ENCODE measurements at places on chromosomes 6 and 20.

DNA sequence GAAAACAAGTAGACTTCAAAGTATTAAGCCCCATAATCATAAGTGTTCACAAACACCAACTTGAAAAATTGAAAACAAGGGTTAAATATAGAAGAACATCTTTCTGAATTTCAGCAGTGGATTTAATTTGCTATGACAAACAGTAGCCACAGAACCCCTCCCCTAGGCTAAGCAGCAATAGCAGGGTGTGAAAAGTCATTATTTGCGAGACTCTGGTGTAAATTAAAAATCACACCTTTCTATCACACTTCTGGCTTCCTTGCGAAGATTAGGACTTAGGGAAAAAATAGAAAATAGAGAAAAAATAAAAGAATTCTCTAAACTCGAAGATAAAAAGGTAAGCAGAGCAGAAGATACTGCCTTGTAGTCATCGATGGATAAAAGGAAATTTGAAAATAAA, 6.1 kb downstream of the SAMD3 start:
- no peak for DNase-seq

GRCh38 chr6:156687789-156688619, 89.2 kb upstream of the ARID1B start:
- no peak for DNase-seq

GRCh38 chr6:101662111-101662897, 268.8 kb downstream of the GRIK2 start:
- DNase-seq: no peak

DNA sequence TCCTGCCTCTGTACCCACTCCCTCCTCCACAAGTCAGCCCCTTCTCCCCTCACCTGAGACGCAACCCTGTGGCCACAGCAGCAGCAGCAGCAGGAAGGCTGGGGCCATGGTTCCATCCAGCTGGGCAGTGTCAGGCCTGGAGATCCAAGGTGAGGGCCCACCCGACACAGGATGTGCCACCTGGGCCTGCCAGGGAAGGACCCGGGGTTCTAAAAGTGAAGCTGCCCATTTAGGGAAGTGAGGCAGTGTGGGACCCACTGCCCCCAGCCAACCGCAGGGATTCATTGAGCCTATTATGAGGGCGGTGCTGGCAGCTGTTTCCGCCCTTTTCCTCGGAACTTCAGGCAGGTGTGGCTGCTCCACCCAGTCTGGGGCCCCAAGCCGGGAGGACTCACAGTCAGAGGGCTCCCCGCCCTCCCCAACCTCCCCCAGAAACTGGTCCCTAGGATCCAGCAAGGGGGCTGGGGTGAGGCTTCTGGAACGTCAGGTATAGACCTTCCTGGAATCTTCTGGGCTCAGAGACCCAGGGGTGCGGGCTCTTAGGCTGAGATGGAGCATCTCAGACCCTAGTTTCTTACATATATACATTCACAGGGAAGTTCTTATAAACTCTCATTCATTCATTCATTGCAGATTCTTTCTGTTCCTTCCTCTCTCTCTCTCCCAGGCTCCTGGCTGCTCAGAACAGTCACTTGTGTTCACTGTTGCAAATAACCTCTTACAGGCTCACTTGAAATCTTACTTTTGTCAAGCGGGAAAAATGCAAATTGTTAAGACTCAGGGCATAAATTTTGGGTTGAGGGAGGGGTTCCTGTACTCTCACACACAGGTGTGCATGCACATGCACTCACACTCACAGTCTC, at the start of gene TREML2:
TREML2 (minus strand) TSS at position 249 of the 863 bp plus-strand sequence; CDS start at position 108, 141 bp downstream.
- DNase-seq: no peak

GRCh38 chr6:30782425-30783014, 38.2 kb upstream of the IER3 start:
- DNase-seq: no peak

- DNase-seq: no peak
Observed at GRCh38 chr6:157775376-157775775, 47.7 kb upstream of the SNX9 start.

GRCh38 chr6:8329562-8329961, 105.8 kb downstream of the SLC35B3 start:
- DNase-seq: no peak

DNA sequence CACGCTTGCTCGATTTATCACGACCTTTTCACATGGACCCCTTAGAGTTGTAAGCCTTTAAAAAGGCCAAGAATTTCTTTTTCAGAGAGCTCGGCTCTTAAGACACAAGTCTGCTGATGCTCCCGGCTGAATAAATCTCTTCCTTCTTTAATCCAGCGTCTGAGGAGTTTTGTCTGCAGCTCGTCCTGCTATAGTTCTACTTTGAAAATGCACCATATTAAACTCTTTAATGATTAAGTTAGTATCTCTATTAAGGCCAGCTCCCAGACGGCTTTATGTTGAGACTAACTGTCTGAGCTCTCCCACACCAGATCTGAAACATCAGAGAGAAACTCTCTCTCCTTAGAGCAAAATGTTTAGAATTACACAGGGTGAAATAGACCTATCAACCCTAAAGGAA, 18.0 kb upstream of the GSTA3 start:
- DNase-seq: no peak

DNA sequence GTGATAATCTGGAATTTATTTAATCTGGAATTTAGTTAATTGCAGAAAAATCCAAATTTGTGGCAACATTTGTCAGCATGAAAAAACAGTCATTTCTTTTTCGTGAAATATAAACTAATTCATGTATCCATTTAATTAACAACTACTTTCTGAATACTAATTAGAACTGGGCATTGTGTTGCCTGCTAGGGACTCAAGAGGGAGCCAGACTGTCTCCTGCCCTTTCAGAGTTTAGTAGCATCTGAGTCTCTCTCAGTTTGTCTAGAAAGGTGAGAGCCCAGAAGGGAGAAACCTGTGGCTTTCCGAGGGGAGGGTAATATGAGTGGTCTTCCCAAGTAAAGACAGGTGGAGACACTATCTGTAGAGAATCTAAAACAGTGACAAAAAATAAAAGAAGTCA, 210.9 kb upstream of the HDDC2 start:
- DNase-seq: no peak

- no peak for DNase-seq
Observed at GRCh38 chr6:7973584-7973983, 63.0 kb upstream of the TXNDC5 start.

GRCh38 chr6:124793398-124793797, 168.8 kb upstream of the RNF217 start:
- no peak for DNase-seq

DNA sequence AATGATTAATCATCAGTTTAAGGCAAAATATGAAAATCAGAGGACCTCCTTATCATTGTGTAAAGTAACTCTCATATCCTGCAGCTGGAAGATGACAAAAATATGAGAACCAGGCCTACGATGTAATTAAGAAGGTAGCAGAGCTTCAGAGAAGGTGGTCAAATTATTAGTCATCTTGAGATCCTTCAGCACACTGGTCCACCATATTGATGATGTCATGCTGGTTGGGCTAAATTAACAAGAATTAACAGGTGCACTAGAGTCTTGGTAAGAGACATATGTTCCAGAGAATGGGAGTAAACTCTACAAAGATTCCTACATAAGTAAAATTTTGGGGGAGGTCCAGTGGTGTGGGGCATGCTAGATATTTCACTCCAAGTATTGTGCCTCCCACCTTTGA, 112.8 kb downstream of the OTOR start:
- DNase-seq: no peak

- DNase-seq: no peak
Observed at GRCh38 chr6:71491844-71492243, 203.2 kb downstream of the OGFRL1 start.
